ENCODE measurements at places on chromosomes 12 and 14. TPM values are rescaled to one million over a fixed set of nuclear protein-coding genes. Genes with fewer than 3 reads are reported as not detected.

Gene OVCH1
- not detected for polyA plus RNA-seq

- no peaks in the 10 kb centered on the region for H3K36me3 ChIP-seq
- DNase-seq: no peak
- no peak overlapping the region for H3K4me3 ChIP-seq
- no peaks in the 10 kb centered on the region for H3K4me1 ChIP-seq
- H3K27ac ChIP-seq: no peak overlapping the region
Measured at GRCh38 chr14:49058511-49058910, 527.7 kb downstream of the RPS29 start.

Gene ASCL4
- polyA plus RNA-seq: not detected

Gene CMKLR1
- polyA plus RNA-seq: 11.3 TPM

DNA sequence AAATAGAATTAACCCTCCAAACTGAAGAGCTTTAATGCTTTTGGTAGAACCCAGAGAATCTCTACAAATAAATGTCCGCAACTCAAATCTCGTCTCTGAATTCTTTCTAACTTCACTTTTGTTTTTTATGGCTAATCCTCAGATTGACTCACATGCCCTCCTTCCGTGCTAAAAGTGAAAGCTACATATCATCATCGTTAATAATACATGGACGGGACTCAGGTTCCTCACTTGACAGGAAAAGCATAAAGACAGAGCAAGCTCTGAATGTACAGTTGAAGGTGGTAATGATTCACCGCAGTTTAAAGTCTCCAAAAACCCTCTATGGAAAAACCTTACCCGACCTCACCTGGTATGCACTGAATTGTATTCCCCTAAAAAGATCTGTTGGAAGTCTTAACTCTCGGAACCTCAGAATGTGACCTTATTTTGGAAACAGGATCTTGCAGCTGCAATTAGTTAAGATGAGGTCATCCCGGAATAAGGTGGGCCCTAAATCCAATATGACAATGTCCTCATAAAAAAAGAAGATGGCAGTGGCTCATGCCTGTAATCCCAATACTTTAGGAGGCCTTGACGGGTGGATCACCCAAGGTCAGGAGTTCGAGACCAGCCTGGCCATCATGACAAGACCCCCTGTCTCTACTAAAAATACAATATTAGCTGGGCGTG is 147.4 kb upstream of the FOXN3 start:
- peak overlapping the region; percentile 53 for H3K27ac ChIP-seq
- H3K4me1 ChIP-seq: no peaks in the 10 kb centered on the region
- DNase-seq: no peak
- H3K36me3 ChIP-seq: no peaks in the 10 kb centered on the region
- H3K27me3 ChIP-seq: no peaks in the 10 kb centered on the region

DNA sequence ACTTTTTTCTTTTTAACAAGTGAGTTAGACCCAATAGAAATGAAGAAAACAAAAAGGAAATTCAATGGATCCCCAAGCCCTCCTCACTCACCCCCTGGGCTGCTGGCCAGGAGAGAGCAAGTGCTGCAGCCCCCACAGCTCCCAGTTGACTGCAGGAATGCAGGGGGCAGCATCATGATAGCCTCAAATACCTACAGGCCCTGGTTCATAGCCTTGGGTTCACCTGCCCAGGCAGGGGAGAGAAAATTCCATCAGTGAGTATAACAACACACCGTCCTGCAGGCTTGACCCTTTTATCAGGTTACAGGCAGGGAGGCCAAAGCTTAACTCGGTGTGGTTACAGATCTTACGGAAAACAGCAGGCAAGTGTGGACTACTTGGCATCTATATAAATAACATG is 76.3 kb downstream of the PHLDA1 start:
- H3K36me3 ChIP-seq: no peaks in the 10 kb centered on the region
- no peak overlapping the region for H3K27ac ChIP-seq
- DNase-seq: no peak
- peaks cover 41% of the 10 kb centered on the region for H3K4me1 ChIP-seq

Measured in left lung (tissue), 14 donors.